ENCODE measurements at places on chromosomes 2 and 18. TPM values are rescaled to one million over a fixed set of nuclear protein-coding genes. Genes with fewer than 3 reads are reported as not detected.

CTLA4 gene
- total RNA-seq = not detected

FNDC4 gene
- 2.2 TPM for total RNA-seq

THSD7B gene
- total RNA-seq = 0.16 TPM

STAT4 gene
- total RNA-seq = 0.89 TPM

SLC14A1 gene
- total RNA-seq = 5.1 TPM

LOXHD1 gene
- total RNA-seq = not detected

TUBA3E gene
- total RNA-seq = not detected

GRCh38 chr2:74982577-74982976, 24.1 kb downstream of the POLE4 start:
- H3K27me3 ChIP-seq = no peaks in the 10 kb centered on the region
- no peaks in the 10 kb centered on the region for H3K4me1 ChIP-seq
- H3K4me3 ChIP-seq = no peak overlapping the region
- 0 out of 2 replicates have a peak, but pooled peaks cover 3% of the 10 kb centered on the region for H3K36me3 ChIP-seq
- no peak overlapping the region for H3K27ac ChIP-seq

GRCh38 chr2:239587841-239588240, 187.0 kb upstream of the HDAC4 start:
- no peak overlapping the region for H3K27ac ChIP-seq
- no peaks in the 10 kb centered on the region for H3K36me3 ChIP-seq
- no peak overlapping the region for H3K4me3 ChIP-seq
- peaks cover 16% of the 10 kb centered on the region for H3K27me3 ChIP-seq
- no peak for DNase-seq

DNA sequence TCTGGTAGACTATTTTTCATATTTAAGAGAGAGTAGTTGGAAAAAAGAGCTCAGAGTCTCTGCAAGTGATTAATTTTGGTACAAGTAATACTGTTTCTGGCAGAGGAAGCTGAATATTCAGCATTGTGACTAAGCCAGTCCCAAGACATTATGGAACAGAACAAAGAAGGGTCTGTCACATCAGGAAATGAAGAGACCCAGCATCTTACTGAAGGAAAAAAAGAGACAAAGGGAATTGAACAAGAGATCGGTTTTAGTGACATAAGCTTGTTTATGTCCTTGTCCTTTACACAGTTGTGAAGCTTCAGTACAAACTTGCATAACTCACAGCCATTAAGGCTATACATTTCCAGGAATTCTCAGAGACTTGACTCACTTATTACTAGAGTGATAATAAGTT, 568.5 kb upstream of the SLC8A1 start:
- no peaks in the 10 kb centered on the region for H3K4me1 ChIP-seq
- peaks cover 2% of the 10 kb centered on the region for H3K27me3 ChIP-seq
- H3K36me3 ChIP-seq = no peaks in the 10 kb centered on the region
- no peak overlapping the region for H3K4me3 ChIP-seq
- H3K27ac ChIP-seq = no peak overlapping the region

GRCh38 chr2:139885921-139886498, 1105.8 kb upstream of the NXPH2 start:
- no peak overlapping the region for H3K4me3 ChIP-seq
- H3K27ac ChIP-seq = no peak overlapping the region
- H3K4me1 ChIP-seq = no peaks in the 10 kb centered on the region
- DNase-seq = no peak
- H3K36me3 ChIP-seq = no peaks in the 10 kb centered on the region

- H3K36me3 ChIP-seq = no peaks in the 10 kb centered on the region
- no peak overlapping the region for H3K27ac ChIP-seq
- no peaks in the 10 kb centered on the region for H3K4me1 ChIP-seq
- H3K4me3 ChIP-seq = no peak overlapping the region
- no peak for DNase-seq
Measured at GRCh38 chr2:8437949-8438400, 243.9 kb upstream of the ID2 start.

GRCh38 chr2:239790313-239790712, 234.8 kb downstream of the NDUFA10 start:
- no peak for DNase-seq
- peaks cover 3% of the 10 kb centered on the region for H3K27me3 ChIP-seq
- H3K27ac ChIP-seq = no peak overlapping the region
- no peaks in the 10 kb centered on the region for H3K4me1 ChIP-seq

- H3K27ac ChIP-seq = peak overlapping the region; percentile 7
- H3K36me3 ChIP-seq = peaks cover 72% of the 10 kb centered on the region
- H3K27me3 ChIP-seq = no peaks in the 10 kb centered on the region
- H3K4me3 ChIP-seq = no peak overlapping the region
- peaks cover 33% of the 10 kb centered on the region for H3K4me1 ChIP-seq
- peak; percentile 28 for DNase-seq
Measured at GRCh38 chr2:75547345-75548035, 13.2 kb downstream of the EVA1A start.

DNA sequence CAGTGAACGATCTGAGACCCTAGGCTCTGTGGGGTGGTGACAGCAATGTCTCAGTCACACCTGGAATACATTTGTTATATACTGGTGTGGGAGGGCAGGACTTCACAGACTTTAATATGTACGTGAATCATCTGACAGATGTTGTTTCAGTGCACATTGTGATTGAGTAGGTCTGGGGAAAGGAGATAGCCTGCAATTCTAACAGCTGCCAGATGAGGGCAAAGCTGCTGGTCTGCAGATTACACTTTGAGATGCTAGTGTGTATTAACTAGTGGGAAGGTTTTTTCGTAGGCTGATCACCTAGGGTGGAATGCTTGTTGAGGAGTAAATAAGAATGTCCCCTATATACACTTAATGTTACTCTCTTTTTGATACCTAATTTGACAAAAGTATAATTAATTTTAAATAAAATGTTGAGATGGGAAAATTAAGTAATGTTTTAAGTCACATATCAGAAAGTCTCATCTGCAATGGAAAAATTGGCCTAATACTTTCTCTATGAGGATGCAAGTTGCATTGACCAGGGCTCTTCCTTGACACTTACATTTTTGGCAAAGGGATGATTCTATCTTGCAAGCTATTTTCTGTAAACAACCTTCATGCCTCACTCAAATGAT, 496.9 kb upstream of the HNMT start:
- H3K4me3 ChIP-seq = no peak overlapping the region
- H3K36me3 ChIP-seq = no peaks in the 10 kb centered on the region
- DNase-seq = peak; percentile 12
- no peaks in the 10 kb centered on the region for H3K4me1 ChIP-seq

DNA sequence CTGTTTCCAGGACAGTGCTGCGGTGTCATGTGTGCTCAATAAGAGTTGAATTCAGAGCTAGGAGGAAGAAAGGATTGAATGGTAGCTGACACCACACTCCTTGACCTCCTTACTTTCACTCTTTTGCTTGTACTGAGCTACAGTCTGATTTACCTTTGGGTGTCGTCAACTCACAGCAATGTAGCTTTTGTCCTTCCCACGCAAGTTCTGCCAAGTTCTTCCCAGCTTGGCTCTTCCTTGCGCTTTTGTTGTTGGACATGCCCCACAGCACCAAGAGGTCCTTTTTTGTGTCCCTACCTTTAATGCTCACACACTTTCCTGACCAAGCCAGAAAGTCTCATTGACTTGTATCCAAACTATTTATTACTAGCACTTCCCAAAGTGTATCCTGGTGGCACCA, 38.3 kb upstream of the ITGB6 start:
- H3K4me3 ChIP-seq = no peak overlapping the region
- no peak for DNase-seq
- H3K4me1 ChIP-seq = peaks cover 25% of the 10 kb centered on the region
- no peaks in the 10 kb centered on the region for H3K36me3 ChIP-seq

- DNase-seq = no peak
- no peak overlapping the region for H3K4me3 ChIP-seq
- H3K4me1 ChIP-seq = peaks cover 31% of the 10 kb centered on the region
- no peaks in the 10 kb centered on the region for H3K27me3 ChIP-seq
- H3K36me3 ChIP-seq = no peaks in the 10 kb centered on the region
Measured at GRCh38 chr2:197161774-197162173, 148.8 kb downstream of the ANKRD44 start.

GRCh38 chr2:205692104-205692503, 9.8 kb downstream of the NRP2 start:
- no peaks in the 10 kb centered on the region for H3K27me3 ChIP-seq
- peaks cover 3% of the 10 kb centered on the region for H3K4me1 ChIP-seq
- H3K36me3 ChIP-seq = no peaks in the 10 kb centered on the region
- H3K4me3 ChIP-seq = no peak overlapping the region

DNA sequence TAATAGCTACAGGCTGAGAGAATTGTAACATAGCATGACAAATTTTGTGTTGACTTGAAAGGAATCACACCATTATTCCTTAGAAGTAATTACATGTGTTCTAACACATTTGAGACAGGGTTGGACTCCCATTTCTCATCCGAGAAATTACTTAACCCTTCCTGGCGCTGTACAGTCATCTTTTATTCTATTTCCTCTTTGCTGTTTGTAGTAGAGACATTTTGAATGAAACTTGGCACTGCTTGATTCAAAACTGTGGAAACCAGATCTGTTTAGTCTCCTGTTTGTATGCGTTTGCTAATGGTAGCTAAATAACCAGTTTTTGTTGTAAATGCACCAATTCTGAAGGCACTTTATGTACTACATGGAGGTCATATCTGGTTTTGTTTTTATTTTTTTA, 231.9 kb downstream of the ALPK2 start:
- peaks cover 2% of the 10 kb centered on the region for H3K4me1 ChIP-seq
- H3K4me3 ChIP-seq = no peak overlapping the region
- no peaks in the 10 kb centered on the region for H3K27me3 ChIP-seq
- peaks cover 60% of the 10 kb centered on the region for H3K36me3 ChIP-seq

GRCh38 chr2:163733301-163733938, 2.4 kb downstream of the FIGN start:
- peaks cover 11% of the 10 kb centered on the region for H3K4me1 ChIP-seq
- peak; percentile 1 for DNase-seq
- no peaks in the 10 kb centered on the region for H3K27me3 ChIP-seq
- peaks cover 6% of the 10 kb centered on the region for H3K36me3 ChIP-seq
- H3K27ac ChIP-seq = no peak overlapping the region

DNA sequence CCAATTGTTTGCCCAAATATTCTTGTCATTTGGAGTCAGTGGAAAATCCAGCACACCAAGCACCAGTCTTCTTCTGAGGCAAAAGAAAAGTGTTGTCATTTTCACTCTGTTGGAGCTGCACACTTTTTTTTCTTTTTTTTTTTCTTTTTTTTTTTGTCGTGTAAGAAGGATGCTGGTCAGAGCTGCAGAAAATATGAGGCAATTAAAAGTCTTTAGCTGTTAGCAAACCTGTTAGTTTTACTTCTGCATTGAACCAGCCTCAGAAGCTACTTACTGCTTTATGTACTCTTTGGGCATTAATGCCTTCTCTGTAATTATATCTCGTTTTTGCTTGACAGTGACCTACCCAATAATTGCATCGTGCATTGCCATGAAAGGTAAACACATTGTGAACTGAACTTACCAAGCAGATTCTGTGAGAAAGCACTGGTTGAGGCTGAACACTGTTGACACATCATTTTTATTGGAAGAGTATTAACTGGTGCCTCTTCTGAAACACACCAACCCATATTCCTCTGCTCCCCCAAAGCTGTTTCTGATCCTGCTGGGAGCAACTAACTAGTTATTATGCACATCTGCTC, 165.4 kb downstream of the CAPN13 start:
- no peaks in the 10 kb centered on the region for H3K27me3 ChIP-seq
- no peak overlapping the region for H3K4me3 ChIP-seq
- H3K27ac ChIP-seq = no peak overlapping the region

- DNase-seq = peak; percentile 92
- peak overlapping the region; percentile 69 for H3K27ac ChIP-seq
- H3K4me3 ChIP-seq = no peak overlapping the region
- no peaks in the 10 kb centered on the region for H3K27me3 ChIP-seq
- H3K36me3 ChIP-seq = peaks cover 21% of the 10 kb centered on the region
- peaks cover 57% of the 10 kb centered on the region for H3K4me1 ChIP-seq
Measured at GRCh38 chr18:58230438-58231179, 186.6 kb downstream of the NEDD4L start.

- H3K27ac ChIP-seq = no peak overlapping the region
- H3K36me3 ChIP-seq = no peaks in the 10 kb centered on the region
- no peak overlapping the region for H3K4me3 ChIP-seq
- no peak for DNase-seq
- H3K27me3 ChIP-seq = no peaks in the 10 kb centered on the region
Measured at GRCh38 chr2:235573331-235574221, 79.7 kb downstream of the AGAP1 start.

GRCh38 chr2:161910200-161910599, 163.8 kb downstream of the DPP4 start:
- H3K36me3 ChIP-seq = no peaks in the 10 kb centered on the region
- H3K27ac ChIP-seq = no peak overlapping the region
- H3K4me1 ChIP-seq = peaks cover 7% of the 10 kb centered on the region
- H3K4me3 ChIP-seq = no peak overlapping the region
- DNase-seq = no peak
- no peaks in the 10 kb centered on the region for H3K27me3 ChIP-seq

GRCh38 chr2:75431763-75432162, 129.0 kb downstream of the EVA1A start:
- no peaks in the 10 kb centered on the region for H3K4me1 ChIP-seq
- no peak overlapping the region for H3K4me3 ChIP-seq
- H3K27ac ChIP-seq = no peak overlapping the region
- no peak for DNase-seq
- H3K36me3 ChIP-seq = no peaks in the 10 kb centered on the region

GRCh38 chr2:177670791-177671535, 278.4 kb downstream of the AGPS start:
- peak; percentile 28 for DNase-seq
- H3K27ac ChIP-seq = peak overlapping the region; percentile 69
- H3K4me1 ChIP-seq = peaks cover 47% of the 10 kb centered on the region

DNA sequence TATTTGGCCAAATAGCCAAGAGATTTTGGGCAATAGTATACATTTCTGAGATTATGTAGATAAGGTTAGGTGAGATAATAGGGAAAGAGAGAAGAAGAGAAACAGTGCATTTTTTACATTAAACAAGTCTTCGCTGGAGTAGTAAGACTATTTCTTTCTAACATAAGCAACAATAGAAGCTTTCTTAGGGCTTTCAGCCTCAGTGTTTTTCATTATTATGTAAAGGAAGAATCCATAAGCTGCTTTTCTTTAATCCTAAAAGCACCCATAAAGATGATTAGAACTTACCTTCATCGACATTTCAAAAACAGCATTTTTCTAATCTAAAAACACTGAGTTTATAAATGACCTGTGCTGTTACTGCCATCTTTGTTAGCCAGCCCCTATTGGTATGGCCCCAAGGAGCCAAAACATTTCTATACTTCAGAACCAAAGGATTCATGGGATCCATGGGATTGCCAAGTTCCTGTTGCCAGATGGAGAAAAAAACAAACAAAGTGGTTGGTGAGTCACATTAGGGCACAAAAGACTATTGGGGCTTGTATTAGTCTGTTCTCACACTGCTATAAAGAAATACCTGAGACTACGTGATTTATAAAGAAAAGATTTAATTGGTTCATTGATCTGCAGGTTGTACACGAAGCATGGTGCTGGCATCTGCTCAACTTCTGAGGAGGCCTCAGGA, 88.2 kb downstream of the SCG2 start:
- no peak overlapping the region for H3K27ac ChIP-seq
- peaks cover 4% of the 10 kb centered on the region for H3K27me3 ChIP-seq
- no peaks in the 10 kb centered on the region for H3K4me1 ChIP-seq
- H3K4me3 ChIP-seq = no peak overlapping the region
- H3K36me3 ChIP-seq = no peaks in the 10 kb centered on the region
